ENCODE measurements at places on chromosomes 1 and 21.

- DNase-seq, result no peak
These were observed 64.2 kb downstream of the SERINC2 start for GRCh38 chr1:31476891-31477846.

DNA sequence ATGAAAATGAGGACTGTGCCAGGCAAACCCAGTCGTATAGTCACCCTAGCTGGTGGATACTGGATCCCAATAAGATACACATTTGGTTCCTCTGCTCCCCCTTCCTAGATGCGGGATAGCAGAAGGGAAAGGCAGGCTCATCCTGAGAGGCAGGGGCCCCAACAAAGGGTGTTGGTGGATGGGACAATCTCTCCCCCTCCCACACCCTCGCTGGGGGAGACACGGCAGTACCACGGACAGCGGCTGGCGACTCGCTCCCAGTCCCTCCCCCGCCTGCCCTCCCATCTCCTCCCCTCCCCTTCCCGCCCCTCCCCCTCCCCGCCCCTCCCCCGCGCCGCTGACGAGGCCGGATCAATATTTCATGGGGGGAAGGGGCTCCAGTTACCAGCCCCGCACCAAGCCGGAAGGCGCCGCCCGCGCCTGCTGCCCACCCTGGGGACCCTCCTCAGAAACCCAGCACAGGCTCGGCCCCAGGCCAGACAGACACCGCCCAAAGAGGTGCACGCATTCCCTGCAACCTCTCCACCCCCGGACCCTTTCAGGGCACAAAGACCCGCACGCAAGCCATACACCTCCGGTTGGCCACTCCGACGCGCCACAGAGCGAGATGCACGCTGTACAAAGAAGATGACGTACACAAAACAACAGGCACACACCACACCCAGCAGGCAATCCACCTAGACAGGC, 11.5 kb downstream of the RIMS3 start:
- DNase-seq, result no peak

DNA sequence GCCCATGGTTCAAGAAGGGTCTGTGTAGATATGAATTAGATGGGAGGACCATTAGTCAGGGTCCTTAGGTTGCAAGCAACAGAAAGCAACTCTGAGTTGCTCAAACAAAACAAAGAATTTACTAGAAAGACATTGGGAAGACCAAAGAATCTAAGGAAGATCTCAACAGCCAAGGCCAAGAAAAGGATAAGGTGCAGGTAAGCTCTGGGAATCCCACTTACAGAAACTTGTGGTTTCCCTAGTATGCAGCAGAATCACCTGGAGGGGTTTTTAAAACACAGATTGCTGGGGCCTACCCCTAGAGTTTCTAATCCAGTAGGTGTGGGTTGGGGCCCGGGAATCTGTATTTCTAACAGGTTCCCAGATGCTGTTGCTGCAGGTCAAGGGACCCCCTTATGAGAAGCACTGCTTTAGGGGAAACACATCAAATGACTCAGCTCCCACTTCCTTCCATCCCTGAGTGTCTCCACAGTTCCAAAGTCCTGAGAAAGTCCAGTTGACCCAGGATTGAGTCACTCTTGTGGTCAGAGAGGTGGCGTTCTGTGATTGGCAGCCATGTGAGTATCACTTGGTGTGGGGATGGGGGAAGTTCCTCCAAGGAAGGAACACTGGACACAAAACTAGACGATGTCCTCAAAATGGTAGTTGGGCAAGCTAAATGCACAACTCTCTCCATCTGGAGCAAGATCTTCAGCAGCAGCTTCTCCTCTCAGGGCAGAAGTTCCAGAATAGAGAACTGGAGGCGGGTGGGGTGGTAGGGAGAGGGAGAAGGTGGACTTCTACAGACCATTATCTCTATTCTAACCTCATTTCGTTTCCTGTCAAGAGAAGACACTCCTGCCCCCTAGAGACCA, 24.2 kb upstream of the EYA3 start:
- no peak for DNase-seq

DNA sequence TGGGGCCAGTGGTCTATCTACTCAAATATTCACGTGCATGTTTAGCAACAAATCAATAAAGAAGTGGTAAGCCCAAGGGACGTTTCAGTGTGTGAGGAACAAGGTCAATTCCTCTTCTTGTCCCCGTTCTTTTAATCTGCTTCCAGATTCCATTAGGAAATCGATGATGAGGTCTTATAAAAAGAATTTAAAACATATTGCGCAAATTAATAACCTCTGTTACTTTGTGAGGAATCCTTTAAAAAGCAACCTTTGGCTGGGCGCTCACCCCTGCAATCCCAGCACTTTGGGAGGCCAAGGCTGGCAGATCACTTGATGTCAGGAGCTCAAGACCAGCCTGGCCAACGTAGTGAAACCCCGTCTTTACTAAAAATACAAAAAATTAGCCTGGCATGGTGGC, 113.0 kb upstream of the TMPRSS2 start:
- no peak for DNase-seq

DNA sequence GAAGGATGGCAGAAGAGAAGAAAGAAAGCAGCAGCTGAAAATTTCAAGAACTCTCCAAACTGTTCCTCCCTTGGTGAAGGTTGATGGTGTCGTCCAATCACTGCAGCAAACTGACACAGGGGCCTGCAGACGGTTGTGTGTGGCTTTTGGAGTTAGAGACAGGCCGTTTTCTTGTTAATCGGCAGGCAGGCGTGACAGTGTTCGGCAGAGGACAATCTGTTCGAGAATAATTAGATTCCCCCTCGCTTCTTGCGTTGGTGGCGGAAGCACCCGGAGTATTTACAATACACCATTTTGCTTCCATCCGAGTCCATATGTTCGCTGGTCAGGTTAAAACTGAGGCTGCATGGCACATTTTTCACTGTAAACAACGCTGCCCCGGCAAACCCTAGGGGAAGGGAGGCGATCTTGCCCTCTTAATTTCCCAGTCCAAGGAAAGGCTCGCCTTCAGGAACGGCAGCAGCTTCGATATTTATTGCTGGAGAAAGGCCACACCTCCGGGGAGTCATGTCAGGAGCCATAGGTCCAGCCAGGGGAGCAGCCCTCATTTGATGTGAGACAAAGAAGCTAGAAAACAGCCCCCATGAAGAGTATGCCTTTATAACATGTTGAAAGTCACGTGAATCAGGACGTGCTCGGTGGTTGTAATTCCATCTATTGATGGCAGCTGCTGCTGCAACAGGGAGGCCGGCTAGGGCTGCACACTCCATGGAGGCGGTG, 360.1 kb downstream of the SMYD3 start:
- DNase-seq, result no peak

DNA sequence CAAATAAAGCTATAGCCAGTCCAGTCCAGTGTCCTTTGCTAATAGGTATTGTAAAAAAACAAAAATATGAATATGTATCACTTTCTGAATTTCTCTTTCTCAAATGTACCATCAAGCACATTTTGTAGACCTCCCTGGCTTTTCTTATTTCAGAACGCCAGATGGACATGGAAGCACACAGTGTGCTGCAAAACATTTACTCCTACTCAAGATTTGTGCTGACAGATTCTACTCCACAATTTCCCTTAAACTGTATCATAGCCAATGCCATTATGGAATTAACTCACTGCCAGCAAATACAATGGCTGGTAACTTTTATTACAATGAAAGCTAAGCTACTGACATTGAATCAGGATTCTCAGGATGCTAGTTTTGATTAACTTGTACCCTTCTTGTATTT, 30.8 kb upstream of the PLPPR4 start:
- no peak for DNase-seq

DNA sequence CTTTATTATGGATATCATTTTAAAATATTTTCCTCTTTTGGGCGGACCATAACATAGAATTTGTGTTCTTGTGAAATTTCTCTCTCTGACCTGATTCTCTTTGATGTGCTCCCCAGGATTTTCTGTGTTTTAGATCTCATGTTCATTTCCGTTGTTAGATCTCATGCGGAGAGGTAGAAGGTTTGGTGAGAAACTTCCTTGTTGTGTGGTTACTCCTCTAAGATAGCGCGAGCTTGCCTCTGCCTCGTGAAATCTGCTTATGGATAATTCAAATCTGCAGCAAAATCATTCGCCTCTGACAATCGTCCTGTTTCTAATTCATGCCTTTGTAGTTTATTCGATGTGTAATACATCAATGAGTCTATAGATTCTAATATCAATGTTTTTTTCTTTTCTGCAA, 580.4 kb downstream of the USP25 start:
- no peak for DNase-seq

- no peak for DNase-seq
These were observed 45.5 kb downstream of the PRDM15 start for GRCh38 chr21:41833497-41834115.

- DNase-seq, result no peak
These were observed 42.3 kb downstream of the ACTL8 start for GRCh38 chr1:17797478-17797877.

GRCh38 chr21:34181431-34182039, 108.2 kb downstream of the MRPS6 start:
- no peak for DNase-seq

GRCh38 chr1:50774759-50775351, 185.2 kb downstream of the FAF1 start:
- peak; percentile 41 for DNase-seq

DNA sequence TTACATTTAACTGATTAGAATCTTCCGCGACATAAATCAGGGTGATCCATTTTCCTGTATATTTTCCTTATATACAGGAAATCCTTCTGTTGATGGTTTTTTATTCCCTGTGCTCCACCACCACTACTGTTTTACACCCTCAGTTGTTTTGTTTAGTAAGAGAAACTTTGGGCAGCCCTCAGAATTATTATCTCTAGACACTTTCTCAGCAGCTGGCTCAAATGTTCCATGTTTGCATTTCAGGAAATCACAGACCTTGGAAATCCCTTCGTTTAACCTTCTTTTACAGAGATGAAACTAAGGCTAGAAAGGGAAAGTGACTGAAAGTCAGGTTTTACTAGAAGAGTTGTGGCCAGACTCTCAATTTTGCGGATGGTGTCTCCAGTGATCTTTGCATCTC, 15.2 kb downstream of the ZNF697 start:
- no peak for DNase-seq

- DNase-seq, result no peak
These were observed 143.7 kb downstream of the LRIG2 start for GRCh38 chr1:113216664-113217063.

- no peak for DNase-seq
These were observed 6.1 kb downstream of the LDLRAP1 start for GRCh38 chr1:25549273-25550154.

DNA sequence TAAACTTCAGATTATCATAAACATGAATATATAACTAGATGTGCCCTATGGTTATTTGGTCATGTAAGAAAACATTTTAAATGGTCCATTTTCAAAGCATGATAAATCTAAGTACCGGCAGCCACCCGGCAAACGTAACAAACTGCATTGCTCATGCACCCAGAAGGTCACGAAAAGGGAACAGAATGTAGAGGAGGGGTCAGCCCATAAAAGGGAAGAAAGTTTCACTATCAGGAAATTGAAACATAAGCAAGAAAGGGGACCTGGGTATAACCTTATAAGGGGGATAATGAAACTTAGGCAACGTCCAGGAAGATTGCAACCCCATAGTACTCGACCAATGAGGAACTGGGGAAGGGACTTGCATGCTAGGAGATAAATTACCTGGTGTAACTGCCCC, 421.2 kb upstream of the ZRANB2 start:
- DNase-seq, result no peak

GRCh38 chr21:44875316-44875700, 1.8 kb upstream of the PTTG1IP start:
- no peak for DNase-seq

GRCh38 chr1:247961791-247962190, 3.2 kb upstream of the OR2AK2 start:
- no peak for DNase-seq

DNA sequence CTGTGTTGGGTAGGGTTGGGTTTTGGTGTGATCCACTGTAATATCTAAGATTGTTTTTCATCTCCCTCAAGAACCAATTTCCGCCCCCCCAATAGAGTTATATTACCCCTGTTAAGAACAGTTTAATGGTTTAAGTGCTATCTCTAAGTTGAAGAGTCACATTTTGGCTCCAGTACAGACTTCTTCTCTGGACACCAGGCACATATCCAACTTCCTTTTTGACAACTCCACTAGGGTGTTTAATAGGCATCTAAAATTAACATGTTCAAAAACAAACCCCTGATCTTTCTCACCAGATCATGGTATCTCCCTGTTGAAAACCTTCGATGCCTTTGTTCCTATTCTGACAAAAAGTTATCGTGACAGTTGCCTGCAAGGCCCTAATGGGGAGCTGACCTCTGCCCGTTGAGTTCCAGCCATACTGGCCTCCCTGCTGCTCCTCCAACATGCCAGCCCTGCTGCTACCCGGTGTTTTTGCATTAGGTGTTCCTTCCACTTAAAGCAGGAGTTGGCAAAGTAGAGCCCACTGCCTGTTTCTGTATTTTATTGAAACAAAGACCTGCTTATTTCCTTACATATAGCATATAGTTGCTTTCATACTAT, 18.6 kb downstream of the USP24 start:
- no peak for DNase-seq

DNA sequence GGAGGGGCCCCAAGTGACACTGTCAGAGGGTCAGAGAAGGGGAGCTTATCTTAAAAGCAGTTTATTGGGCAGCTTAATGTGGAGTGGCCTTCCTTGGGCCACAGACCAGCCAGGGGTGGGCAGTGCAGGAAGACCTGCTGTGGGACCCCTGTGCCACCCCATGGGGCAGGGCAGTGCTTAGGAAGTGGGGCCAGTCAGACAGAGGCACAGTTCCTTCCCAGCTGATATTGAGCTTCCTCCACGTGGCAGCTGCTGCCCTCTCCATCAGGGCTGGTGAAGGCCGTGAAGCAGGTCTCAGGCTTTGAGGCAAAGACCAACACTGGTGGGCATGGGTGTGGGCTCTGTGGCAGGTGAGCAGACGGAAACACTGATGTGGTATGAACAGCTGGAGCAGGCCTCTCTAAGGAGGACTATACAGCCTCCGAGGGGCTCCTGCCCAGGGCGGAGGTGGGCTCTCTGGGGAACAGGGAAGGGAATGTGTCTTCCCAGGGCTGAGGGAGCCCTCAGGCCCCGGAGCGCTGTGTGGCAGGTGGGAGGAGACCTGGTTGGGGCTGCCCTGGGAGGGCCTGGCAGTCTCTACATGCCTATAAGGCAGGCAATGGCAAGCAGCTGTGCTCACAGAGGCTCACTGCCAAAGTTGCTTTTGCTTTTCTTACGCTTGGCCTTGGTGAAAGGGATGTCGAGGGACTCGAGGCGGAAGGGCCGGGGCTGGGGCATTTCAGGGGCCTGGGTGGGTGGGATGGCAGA, 3.0 kb upstream of the DDOST start:
- no peak for DNase-seq

DNA sequence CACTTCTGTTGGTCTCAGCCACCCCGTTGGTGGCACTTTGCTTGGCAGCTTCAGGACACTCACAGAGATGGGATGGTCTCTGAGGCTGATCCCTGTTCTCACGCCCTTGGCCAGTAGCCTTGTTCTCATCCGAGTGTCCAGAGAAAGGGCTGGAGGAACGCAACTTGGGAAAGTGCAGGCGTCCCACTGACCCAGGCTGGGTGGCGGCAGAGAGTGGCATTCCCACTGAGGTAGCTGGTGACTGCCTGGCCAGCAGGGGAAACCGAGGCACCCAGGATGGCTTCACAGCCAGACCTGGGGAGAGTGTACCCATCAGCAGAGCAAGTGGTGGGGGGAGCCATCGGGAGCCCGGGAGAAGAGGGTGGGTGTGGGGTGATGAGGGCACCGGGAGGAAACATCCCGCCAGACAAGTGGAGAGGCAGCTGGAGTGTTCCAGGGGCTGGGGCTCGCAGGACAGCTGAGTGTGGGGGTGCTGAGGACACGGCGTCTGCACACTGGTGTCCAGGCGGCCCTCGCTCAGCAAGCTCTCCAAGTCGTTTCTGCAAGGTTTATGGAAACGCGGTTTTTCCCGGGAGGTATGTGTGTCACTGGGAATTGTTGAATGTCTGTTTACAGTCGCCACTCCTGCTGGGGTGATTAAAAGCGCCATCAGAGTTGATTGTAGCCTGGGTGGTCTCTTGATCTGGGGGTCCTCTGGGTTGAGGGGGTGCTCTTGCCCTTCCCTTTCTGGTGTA, 97.8 kb downstream of the SIK1 start:
- no peak for DNase-seq

Measured in D341Med (cell line).